ENCODE measurements at places on chromosomes 12 and 14.

DNA sequence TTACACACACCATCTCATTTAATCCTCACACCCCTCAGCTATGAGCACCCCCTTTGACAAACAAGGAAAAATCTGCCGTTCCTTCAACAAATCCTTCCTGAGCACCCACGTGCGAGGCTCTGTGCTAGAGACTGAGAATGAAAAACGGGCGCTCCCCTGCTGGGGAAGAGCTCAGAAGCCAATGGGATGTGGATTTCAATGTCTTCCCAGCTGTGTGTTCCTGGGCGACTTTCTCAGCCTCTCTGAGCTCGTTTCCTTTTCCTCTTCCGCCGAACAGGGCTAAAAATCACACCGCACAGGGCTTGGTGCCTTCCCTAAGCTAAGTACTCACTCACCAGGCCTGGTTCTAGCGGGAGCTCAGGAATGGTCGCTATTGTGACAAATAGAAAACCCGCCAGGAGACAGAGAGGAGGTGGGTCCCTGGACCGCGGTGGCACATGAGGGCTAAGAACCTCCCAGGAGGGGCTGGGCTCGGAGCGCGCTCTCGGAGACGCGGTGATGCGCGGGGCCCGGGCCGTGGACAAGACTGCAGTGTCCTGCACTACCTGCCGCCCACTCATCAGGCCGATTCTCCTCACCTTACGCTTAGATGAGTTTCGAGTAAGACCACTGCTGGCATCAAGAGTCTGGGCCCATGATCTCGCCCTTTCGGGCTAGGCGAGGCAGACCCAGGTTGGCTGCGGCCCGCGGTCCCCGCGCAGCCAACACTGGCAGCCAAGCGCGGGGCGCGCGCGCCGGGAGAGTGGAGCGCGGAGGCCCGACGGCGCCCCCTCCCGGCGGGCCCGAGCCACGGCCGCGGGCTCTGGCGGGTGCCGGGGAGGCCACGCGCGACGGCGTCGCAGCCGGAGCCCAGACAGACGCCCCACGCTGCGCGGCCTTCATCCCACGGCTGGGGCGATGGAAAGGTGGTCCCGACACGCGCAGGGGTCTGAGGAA lies 17.0 kb downstream of the ZDHHC22 start:
- DNase-seq = peak; percentile 28

DNA sequence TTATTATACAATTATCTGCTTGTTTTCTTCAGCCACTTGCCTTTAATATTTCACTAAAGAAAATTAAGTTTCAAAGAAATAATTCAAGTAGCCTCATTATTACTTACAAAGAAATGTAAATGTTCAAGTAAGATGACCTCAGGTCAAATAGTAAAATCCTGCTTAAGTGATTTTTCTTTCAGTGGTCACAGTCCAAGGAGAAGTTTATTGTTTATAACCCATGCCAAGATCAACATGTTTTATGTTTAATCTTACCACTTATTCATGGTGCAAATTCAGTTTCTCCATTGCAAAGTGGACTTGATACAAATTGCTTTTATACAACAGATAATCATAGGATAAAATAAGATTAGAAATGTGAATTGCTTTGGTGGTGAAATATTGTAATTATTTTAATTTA lies 370.2 kb upstream of the FLRT2 start:
- no peak for DNase-seq

- DNase-seq = no peak
Measured at GRCh38 chr14:60705100-60705499, 19.1 kb downstream of the SIX4 start.

GRCh38 chr12:12176402-12176801 lies 90.4 kb downstream of the LRP6 start:
- DNase-seq = no peak

GRCh38 chr12:125105600-125105999 lies 40.4 kb downstream of the AACS start:
- DNase-seq = no peak

DNA sequence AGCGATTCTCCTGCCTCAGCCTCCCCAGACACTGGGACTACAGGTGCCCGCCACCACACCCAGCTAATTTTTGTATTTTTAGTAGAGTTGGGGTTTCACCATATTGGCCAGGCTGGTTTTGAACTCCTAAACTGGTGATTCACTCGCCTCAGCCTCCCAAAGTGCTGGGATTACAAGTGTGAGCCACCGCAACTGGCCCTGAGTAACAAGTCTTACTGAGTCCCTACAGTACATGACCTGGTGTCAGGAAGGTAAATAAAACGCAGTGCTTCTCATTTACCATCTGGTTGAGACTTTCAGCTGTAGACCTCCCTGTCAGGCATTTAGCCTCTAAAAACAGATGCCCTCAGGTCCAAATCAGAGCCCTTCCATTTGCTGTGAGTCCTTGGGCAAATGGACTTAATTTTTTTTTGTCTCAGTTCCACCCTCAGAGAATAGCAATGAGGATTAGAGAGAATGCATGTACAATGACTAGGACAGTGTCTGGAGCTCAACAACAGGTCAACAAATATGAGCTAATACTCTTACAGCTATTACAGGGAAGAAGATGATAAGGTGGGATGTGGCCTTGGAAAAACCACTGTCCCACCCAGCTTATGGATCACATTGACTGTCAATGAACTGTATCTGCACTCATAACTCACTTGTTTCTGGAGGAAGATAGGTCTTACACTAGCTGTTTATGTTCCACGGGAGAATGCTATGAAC lies 70.5 kb downstream of the PHLDA1 start:
- no peak for DNase-seq

DNA sequence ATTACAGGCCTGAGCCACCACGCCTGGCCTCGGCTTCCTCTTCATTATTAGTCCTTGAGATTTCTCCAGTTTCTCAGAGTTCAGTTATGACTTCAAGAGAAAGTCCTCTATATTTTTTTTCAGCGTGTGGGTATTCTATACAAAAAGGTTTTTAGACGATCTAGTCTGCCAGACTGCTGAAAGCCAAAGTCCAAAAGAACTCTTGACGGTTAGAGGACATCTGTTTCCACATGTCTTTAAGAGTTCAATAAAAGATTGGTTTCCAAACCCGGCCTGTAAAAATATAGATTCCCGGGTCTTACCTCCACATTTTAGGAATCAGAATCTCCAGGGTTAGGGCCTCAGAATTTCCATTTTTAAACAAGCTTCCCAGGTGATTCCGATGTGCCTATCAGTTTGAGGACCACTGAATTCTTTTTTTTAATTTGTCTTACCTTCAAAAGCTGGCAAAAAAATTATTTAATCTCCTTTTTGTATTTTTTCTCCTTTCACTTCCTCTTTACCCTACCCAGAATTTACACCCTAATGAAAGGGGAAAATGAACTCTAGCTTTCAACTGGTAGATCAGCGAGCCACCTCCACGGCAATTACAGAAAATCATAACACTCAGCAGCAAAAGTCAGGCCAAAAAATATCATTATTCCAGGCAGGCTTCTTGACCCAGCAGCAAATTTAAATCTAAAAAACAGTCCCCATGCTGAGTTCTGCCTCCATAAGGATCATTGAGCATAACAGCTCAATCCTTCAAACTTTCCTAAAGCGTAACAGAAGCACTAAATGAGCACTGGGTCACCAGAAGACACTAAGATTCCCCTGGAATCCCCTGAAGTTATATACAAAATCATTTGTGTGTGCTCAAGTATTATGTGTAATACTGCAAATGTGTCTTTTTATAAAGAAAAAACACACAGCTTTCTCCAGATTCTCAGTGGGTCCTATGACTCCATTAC lies 8.7 kb downstream of the NT5DC3 start:
- DNase-seq = no peak

All from fibroblast of the aortic adventitia (primary cell).